ENCODE measurements at places on chromosomes 12 and 14.
A peak's percentile ranks its signal among the peaks of the same experiment; 100 is the strongest.

DNA sequence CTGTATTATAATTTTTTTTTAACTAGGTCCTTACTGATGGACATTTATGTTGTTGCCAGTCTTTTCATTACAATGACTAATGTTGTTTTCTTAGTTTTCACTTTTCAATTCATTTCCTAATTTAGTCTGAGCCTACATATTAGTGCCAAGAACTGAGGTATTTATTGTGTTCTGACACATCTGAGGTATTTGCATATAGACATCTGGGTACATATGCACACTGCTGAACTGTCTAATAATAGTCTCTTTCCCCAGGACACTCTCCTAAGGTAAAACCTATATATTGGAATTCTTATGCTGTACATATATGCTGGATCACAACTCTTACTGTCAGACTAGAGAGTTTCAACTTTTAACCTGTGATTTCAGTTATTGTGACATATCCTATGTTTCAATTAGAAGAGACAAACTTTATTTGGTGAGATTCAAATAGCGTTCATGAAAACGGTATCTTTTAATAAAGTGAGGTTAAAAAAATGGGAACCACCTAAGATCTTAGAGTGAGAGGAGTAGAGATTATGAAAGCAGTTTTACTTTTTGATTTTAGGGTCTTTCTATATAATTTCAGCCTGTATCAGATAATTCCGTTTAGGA lies 263.2 kb downstream of the RAD51B start:
- DNase-seq, result no peak

DNA sequence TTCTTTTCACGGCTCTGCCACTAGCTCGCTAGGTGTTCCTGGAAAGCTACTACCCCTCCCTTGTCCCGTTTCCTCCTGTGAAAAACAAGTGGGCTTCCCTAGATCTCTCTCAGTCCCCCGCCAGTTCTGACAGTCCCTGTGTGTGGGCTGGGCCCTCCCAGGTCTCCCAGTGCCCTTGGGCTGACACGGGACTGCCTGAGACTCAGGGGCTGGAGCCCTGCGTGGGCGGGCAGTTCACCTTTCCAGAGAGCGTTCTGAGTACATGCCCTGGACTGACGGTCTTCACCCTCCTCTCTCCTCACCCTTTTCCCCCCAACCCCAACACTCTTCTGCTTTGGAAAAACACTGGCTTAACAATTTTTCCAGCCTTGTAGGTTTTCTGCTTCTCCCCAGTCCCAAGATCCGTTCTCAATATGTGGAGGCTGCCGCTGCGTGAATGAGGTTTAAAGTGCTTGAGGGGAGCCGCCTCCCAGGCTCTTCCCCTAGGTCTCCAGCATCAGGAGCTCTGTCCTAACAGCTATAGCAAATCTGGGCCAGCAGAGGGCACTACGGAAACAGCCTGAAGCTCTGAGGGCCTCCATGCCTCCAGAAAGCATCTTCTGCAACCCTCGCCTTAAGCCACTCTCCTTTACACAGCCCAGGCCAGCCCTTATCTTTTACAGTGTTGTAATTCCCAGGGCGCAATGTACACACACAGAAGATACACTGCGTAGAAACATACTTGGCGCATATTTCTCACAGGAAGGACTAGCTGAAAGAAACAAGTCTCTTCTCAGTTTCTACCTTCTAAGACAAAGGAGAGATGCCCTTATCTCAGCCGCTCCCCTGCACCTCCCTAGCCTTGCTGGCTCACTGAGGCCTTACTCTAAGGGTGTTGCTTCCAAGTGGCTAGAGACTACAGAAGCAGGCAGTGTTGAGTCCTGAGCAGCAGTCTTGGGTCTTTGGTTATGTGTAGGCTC lies 10.4 kb upstream of the DCD start:
- peak; percentile 19 for DNase-seq

- DNase-seq, result no peak
Observed at GRCh38 chr14:38311655-38312054, 55.8 kb upstream of the CLEC14A start.

- DNase-seq, result no peak
Observed at GRCh38 chr12:60684988-60685655, 1089.3 kb downstream of the SLC16A7 start.

DNA sequence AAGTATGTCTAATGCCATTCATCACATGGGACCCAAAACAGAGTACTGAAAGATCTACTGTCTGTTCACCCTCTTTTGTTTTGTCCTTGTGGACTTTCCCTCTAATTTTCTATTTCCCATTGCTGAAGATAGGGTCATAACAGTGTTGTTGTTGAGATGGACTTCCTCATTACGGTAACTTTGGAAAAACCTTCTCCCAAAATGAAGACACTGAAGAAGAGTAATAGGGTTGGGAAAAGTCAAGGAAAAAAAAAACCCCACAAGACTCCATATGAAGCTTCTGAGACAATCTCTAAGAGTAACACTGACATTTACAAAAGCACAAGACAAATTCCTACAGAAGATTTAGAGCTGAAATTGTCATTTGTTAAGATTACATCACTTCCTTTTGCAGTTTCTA lies 36.7 kb downstream of the EXOC5 start:
- no peak for DNase-seq

DNA sequence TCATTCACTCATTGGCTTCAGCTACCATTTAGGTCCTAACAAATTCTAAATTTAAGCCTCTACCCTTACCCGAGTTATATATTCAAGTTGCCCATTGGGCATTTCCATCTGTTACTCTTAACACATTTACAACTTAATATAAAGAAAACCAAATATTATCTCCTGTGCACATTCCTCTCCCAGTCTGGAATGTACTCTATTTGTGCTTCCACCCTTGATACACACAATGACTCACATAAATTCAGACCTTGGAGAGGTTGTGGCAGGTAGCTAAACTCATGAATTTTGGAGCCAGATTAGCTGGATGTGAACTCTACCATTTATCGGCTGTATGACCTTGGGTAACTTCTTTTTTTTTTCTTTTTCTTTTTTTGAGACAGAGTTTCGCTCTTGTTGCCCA lies 51.1 kb downstream of the BRMS1L start:
- DNase-seq, result no peak

- DNase-seq, result no peak
Observed at GRCh38 chr14:49545716-49546115, 40.5 kb downstream of the RPS29 start.

GRCh38 chr14:20607617-20608016 lies 16.4 kb upstream of the RNASE12 start:
- no peak for DNase-seq

GRCh38 chr14:87306409-87307168 lies 686.4 kb downstream of the GALC start:
- no peak for DNase-seq

GRCh38 chr12:52015532-52016041 lies 8.8 kb downstream of the TAMALIN start:
- DNase-seq, result no peak

DNA sequence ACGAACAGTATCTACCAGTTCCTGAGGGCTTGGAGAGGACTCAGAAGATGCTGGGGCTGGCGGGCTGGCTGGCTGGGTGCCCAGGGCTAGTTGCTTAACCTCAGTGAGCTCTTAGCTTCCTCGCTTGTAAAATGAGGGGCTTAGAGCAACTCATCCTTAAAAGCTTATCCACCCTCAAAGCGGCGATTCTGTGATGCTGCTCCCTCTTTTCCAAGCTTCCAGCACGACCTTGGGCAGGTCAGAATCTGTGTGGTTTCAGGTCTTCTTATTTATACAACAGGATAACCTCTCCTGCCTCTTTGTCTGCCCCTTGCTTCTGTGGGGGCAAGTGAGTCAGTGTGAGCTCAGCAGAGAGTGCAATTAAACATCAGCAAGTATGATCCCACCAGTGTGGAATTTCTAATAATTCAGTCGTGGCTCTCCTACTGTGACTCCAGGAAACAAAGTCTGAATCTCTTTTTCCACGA lies 281.8 kb downstream of the KSR2 start:
- no peak for DNase-seq
